ENCODE measurements at places on chromosomes 16 and 17.

DNA sequence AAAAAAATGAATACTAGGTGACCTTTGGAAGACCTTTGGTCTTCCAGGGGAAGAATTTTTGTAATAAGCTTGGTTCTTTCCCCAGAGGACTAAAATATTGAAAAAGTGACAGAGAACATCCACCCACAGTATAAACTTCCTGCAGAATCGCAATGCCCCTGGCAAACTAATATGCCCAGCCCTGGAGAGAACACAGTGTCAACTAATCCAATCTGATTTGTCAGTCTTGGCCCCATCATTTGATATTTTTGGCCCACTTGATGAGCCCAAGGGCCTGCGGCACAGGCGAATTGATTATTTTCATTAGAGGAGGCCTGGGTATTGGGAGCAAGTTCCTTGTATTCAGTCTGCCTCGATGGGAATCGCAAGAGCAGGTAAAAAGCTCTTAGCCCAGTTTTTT is 98.4 kb downstream of the MAP2K6 start:
- ATAC-seq = no peak

GRCh38 chr17:39915559-39915958 is 2.9 kb downstream of the GSDMB start:
- ATAC-seq = peak; percentile 69

DNA sequence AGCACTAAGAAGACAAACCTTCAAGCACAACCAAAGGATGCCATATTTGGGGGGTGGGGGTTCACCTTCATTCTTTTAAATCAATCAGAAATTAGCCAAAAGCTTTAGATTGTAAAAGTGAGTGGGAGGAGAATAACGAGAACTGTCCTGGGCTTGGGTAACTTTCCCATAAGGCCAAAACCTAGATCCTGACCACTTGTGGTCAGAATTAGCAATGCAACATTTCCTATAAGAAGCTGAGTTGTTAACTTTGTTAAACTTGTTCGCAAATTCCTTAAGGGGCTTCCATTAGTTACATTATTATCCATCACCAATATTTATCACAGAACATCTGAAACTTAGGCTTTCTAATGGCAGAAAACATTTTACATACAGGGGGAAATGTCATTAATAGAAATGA is 25.1 kb downstream of the STAT5B start:
- no peak for ATAC-seq

GRCh38 chr16:68512183-68512582 is 26.9 kb upstream of the ZFP90 start:
- no peak for ATAC-seq

DNA sequence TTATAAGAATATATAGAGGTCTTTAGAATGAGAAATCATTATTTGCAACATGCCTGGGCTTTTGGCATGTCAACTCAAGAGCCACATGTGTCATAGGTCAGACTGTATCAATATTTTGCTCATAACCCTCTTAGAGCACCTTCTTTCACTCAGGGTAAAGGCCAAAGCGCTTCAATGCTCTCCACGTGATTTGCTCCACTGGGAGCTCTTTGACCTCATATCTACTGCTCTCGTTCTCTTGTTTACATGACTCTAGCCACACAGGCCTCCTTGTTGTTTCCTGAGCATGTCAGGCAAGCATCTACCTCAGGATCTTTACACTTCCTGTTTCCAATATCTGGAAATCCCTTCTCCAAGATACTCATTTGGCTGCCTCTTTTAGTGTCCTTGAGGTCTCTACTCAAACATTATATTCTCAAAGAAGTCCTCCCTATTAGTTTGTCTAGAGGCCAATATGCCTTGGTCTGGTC is 148.4 kb downstream of the TOX3 start:
- ATAC-seq = no peak

GRCh38 chr17:65627891-65628643 is 66.6 kb upstream of the AXIN2 start:
- no peak for ATAC-seq

GRCh38 chr17:17659340-17659739 is 21.9 kb upstream of the RAI1 start:
- no peak for ATAC-seq

GRCh38 chr16:29029168-29029994 is 44.5 kb downstream of the LAT start:
- peak; percentile 99 for ATAC-seq

DNA sequence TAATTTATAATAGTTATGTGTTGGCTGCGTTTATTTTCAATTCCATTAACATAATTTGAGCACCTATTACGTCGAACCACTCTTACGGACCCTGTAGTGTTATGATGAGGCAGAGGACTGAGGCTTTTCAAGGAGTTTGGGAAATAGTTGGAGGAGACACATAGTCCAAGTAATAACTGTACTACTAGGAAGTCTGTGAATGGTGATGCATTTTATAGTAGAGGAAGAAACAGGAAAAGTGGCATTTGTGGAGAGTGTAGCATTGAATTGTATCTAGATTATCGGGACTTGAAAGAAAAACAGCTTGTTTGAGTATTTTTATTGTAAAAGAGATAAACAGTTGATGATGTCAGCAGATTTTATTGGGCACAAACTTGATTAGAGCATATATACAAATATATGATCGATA is 1.7 kb downstream of the NFATC3 start:
- ATAC-seq = no peak

- ATAC-seq = no peak
Measured at GRCh38 chr16:70708366-70709246, 22.8 kb upstream of the MTSS2 start.

- peak; percentile 63 for ATAC-seq
Measured at GRCh38 chr17:32755045-32755805, 121.7 kb downstream of the MYO1D start.

GRCh38 chr16:70760221-70760620 is 40.7 kb downstream of the VAC14 start:
- ATAC-seq = no peak

- no peak for ATAC-seq
Measured at GRCh38 chr16:75092777-75093176, 23.8 kb downstream of the LDHD start.

DNA sequence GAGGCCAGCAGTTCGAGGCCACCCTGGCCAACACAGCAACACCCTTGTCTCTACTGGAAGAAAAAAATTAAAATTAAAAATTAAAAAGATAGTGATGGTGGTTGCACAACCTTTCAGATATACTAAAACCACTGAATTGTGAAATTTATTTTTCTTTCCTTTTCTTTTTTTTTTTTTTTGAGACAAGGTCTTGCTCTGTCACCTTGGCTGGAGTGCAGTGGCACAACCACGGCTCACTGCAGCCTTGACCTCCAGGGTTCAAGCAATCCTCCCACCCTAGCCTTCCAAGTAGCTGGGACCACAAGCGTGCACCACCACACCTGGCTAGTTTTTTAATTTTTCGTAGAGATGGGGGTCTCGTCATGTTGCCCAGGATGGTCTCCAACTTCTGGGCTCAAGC is 254.4 kb downstream of the SLC39A11 start:
- ATAC-seq = no peak

GRCh38 chr17:9408868-9409829 is 166.5 kb downstream of the STX8 start:
- no peak for ATAC-seq

DNA sequence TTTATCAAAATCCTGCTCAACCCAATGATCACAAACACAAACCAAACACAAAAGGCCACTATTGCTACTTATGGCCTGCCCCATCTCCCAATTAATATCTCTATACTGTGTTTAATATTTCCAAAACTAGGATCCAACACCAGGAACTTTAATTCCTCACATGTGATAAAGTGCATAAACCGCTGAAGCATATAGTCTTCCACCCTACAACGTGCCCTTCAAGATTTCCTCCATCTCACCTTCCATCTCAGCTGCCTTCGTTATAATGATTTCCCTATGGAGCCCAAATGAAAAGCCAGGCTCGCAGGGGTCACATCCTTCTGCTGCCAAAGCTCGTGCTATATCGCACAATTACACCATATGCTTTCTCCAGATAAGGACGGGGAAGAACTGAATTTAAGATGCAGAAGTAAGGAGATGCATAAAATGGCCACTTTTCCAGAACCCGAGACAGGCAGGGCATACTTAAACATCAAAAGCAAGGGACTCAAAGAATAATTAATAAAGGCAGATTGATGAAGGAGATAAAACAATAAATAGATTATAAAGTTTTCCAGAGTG is 1.8 kb downstream of the MYH10 start:
- no peak for ATAC-seq

GRCh38 chr17:40168262-40168832 is 8.9 kb upstream of the RAPGEFL1 start:
- ATAC-seq = peak; percentile 69

GRCh38 chr17:12665263-12666210 is at the start of gene MYOCD:
TSS of gene MYOCD (plus strand) at chr17:12665890. CDS start at chr17:12666189, 299 bp downstream.
- ATAC-seq = no peak

DNA sequence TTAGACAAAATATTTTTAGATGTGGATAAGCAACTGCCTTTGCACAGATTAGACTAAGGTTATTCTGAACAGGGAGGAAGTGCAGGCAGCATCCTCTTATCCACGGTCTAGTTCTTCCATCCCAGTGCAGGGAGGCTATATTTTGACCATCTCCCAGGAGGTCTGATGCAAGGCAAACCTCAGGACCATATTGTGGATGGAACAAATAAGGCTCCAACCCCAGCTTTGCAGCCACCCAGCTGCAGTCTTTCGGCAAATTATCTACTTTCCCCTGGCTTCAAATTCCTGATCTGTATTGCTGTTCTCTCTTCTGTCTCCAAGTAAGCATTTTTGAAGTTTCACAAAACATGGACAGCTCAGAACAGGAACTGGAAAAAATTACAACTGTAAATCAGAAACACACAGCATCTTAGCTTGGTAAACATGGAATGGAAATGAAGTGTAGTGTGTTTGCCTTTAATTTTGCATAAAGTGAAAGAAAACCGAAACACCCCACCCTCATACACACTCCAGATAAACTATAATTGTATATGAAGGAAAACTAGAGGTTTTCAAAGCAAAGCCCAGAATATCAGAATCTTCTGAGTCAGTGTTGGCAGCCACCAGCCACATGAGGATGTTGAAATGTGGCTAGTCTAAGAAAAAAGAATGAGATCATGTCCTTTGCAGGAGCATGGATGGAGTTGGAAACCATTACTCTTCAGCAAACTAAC is 33.5 kb upstream of the MON1B start:
- ATAC-seq = no peak

DNA sequence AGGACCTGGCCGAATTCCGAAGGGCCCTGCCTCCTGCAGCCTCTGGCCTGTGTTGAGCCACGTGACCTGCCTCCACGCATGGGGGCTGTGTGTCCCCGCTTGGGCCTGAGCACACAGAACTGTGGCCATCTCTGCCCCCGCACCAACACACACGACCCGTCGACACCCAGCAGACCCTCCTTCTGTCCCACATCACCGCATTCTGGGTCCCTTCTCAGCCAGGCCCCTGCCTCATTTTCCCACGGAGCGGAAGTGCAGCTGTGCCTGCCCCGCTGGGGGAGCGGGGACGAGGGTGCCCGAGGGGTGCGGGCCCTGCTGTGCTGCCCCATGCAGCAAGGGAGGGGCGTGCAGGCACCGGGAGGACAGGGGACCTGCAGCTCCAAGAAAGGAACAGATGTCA is 18.4 kb downstream of the NDUFAF8 start:
- ATAC-seq = no peak

DNA sequence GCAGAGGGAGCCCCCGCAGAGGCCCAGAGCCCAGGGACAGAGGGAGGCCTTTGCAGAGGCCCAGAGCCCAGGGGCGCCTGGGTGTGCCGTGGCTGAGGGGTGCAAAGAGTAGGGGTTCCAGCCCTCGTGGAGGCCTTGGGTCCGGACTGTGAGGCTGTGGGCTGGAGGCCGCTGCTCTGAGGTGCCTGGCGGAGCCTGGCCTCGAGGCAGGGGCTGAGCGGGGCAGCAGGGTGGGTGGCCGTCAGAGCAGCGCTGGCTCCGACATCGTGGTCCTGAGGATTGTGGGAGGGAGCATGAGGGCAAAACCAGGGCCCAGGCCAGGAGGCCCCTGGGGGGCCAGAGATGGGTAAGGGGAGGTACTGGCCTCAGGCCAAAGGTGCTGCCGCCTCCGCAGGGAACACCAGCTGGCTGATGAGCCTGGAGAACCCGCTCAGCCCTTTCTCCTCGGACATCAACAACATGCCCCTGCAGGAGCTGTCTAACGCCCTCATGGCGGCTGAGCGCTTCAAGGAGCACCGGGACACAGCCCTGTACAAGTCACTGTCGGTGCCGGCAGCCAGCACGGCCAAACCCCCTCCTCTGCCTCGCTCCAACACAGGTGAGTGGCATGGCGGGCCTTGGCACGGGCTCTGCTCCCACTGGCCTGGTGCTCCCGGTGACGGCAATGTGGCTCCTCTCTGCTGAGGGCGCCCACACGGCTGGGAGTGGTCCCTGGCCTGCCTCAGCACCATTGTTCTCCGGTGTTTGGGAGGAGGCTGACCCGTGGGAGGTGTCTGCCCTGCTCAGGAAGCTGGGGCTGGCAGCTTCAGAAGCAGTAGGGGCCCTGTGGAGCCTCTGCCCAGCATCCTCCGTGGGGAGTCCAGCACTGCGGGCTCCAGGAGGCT is 33.7 kb downstream of the TSC2 start:
- ATAC-seq = no peak

DNA sequence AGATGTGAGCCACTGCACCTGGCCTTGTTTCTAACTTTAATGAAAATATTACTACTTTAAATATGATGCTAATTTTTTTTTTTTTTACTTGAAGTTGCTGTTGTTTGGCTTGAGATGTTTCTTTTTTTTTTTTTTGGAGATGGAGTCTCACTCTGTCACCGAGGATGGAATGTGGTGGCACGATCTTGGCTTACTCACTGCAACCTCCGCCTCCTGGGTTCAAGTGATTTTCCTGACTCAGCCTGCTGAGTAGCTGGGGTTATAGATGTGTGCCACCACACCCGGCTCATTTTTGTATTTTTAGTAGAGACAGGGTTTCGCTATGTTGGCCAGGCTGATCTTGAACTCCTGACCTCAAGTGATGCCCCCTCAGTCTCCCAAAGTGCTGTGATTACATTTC is 23.6 kb downstream of the IGSF6 start:
- no peak for ATAC-seq

DNA sequence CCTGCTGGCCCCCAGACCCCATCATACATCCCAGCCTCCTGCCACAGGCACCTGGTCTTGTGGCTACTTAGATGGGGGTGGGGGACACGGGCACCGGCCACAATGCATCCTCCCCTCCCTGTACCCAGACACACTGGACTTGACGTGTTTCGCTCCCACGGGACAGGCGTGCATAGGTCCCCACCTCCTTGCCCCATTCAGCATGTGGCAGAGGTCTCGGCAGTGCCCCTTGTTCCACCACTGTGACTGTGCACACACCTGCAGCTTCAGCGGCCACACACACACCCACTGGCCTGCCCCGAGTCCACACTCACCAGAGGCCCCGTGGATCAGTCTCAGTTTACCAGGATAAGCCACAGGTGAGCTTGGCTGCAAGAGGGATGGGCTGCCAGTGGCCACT is 109.6 kb downstream of the ENGASE start:
- no peak for ATAC-seq

- ATAC-seq = no peak
Measured at GRCh38 chr16:81371106-81371505, 56.3 kb downstream of the GAN start.

GRCh38 chr16:80903616-80904015 is 99.2 kb upstream of the CDYL2 start:
- no peak for ATAC-seq
